Activated CD8-positive, alpha-beta memory T cell treated with anti-CD3 and anti-CD28 coated beads for 4 hours (primary cell): ENCODE measurements at places on chromosomes 3 and 15.

DNA sequence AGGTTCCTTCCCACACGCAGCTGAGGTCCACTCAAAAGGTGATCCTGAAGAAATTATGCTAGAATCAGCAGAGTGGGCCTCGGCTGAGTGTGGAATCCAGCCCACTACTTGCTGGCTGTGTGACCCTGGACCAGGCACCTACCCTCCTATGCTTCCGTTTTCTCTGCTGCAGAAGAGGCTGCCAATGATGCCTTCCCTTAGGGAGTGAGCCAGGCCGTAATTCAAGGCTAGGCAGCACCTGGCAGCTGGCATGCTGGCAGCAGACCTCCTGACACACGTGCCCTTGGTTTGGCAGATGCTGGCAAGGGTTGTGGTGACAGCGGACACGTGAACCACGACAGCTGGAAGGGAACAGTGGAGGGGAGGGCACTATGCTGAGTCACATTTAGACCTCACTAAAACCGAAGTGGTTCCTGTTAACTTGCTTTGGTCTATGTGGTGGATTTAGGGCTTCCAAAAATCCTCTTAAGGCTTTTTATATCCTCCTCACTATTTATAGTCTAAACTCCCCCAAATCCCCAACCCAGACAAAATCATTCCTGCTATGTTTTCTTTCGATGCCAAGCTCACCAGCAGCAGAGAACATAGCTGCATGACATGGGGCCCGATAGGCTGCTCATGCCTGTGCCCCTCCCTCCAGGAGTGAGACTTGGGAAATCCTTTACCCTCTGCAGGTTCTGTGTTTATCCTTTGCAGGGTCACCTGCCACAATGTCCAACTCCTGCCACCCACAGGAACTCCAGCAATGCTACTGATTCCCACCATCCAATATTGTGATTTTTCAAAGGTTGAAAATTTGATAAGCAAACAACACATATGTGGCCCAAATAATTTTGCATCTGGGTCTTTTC is 10.6 kb upstream of the PCSK6 start:
- no peak for DNase-seq

GRCh38 chr3:194386066-194386465 is 13.0 kb downstream of the GP5 start:
- no peak for DNase-seq

GRCh38 chr3:197750396-197750831 is 731 bp downstream of the FYTTD1 start:
- no peak for DNase-seq

GRCh38 chr3:160196511-160197104 is 28.6 kb upstream of the C3orf80 start:
- no peak for DNase-seq

- no peak for DNase-seq
These were observed 29.8 kb upstream of the APOD start for GRCh38 chr3:195613468-195614069.

- no peak for DNase-seq
These were observed 40.4 kb upstream of the VEPH1 start for GRCh38 chr3:157543501-157544035.

DNA sequence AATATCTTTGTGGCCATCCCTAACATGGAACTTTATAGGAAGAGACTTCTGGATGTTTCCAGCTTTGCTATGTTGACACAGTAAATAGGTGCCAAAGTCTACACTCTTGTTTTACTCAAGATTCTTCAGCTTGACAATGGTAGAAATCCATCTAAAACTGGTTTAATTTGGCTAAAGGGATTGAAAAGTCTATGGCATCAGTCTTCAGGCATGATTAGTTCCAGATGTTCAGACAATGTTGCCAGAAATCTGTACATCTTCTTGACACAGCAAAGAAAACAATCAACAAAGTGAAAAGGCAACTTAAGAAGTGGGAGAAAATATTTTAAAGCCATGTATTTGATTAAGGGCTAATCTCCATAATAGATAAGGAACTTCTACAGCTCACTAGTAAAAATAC is 130.5 kb downstream of the LRRC3B start:
- DNase-seq: no peak

DNA sequence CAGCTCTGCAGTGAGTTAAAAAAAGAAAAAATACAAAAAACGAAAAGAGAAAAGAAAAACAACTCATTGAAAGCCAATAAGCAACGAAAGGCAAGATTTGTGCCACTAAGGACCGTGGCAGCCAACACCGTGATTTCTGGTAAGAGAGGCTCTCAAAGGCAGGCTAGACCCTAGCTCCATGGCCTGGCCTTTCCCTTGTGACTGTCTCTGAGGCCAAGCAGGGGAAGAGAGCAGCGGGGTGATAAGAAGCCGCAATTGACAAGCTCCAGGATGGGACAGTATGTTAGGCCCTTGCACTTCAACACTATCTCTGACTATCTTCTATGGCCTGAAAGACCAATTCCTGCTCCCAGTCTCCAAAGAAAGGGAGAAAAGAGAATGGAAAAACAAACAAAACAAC is 12.4 kb downstream of the APOD start:
- no peak for DNase-seq

- no peak for DNase-seq
These were observed 148.4 kb downstream of the B3GALNT1 start for GRCh38 chr3:160956785-160957184.

- no peak for DNase-seq
These were observed 59.9 kb upstream of the RASGRP1 start for GRCh38 chr15:38624244-38625205.

DNA sequence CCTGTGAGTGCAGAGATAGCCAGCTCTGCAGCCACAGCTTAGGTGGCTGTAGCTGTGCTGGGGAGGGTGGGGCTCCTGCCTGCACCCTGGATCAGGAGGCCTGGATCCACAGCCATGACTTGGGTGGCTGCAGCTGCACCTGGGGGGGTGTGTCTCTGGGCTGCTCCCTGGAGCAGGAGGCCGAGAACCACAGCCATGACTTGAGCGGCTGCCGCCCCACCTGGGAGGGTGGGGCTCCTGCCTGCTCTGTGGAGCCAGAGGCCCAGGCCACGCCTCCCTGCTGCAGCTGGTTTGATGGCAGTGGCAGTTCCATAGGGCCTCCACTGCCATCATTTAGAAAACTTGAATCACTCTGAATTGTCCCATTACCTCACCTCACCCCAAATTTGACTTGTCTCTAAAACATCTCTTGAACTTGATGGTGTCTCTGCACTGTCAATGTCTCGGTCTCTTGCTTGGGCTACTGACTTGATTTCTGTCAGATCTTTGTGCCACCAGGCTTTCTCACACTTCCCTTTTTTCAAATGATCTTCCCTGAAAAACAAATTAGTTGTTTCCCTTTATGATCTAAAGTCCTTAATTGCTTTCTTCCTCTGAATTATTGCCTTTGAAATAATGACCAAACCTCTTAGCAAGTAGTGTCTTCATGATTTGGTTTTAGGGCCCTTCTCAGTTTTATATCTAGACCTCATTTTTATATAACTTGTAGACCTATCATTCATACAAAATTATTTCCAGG is 313.2 kb upstream of the MME start:
- DNase-seq: no peak

DNA sequence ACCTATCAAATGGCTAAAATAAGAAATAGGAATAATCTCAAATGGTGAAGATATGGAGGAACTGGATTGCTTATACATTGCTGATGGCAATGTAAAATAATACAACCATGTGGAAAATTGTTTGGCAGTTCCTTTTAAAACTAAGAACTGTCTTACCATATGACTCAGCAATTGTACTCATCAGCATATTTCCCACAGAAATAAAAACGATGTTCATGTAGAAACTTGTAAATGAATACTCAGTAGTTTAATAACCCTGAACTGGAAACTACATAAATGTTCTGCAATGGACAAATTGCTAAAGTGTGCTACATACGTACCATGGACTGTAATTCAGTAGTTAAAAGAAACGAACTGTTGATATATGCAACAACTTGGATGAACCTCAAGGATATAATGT is 253.9 kb upstream of the RBMS3 start:
- DNase-seq: no peak

- DNase-seq: no peak
These were observed 22.3 kb upstream of the IL1RAP start for GRCh38 chr3:190491533-190492054.

DNA sequence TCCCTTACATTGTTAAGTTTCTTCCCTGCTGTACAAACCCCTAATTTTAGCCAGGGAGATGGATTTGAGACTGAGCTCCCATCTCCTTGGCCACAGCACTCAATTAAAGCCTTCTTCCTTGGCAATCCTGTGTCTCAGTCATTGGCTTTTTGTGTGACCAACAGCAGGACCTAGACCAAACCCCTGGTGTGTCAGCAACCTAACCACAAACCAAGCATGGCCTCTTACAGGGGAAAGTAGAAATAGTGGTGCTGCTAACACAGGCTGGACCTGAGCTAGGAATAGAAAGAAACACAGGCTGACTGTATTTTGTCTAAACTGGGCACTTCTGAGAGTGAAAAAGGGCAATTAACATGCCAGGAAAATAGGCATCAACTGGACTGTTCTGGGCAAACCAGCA is 37.9 kb downstream of the PPCDC start:
- DNase-seq: no peak

GRCh38 chr15:98431171-98431570 is 217.2 kb upstream of the IGF1R start:
- no peak for DNase-seq

DNA sequence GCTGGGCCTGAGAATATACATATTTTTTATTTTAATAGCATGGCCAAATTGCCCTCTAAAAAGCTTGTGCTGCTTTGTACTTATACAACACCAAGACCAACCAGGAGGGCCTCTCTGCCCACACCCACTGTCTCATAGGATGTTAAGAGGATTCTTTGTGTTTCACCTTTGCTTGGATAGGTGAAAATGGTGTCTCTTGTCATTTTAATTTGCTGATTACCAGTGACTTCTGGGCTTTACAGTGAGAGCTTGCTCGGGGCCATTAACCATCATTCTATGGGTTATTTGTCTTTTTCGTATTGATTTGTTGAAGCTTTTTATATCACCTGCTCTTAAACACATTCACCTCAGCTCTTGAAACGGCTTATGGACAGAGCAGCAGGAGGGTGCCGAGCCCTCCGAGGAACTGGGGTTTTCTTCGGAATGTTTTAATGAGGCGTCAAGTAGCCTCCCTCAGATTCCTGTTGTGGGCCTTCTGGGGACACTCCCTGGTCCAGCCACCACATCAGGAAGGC is 10.5 kb downstream of the PTH1R start:
- no peak for DNase-seq

GRCh38 chr15:84822653-84823281 is 5.6 kb downstream of the ALPK3 start:
- no peak for DNase-seq

DNA sequence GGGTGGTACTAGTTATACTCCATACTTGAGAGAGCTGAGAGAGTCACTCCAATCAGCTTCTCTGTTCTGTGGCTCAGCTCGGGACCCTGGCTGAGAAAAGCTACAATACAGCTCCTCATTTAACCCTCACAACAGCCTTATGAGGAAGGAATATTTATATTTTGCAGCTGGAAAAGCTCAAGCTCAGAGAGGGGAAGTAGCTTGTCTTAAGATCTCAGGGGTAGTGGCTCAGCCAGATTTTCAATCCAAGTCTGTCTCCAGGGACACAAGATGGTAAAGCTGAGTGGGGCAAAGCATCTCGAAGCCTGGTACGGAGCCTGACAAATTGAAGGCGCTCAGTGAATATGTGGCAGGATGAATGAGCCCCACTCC is 14.8 kb downstream of the SCAMP2 start:
- no peak for DNase-seq

DNA sequence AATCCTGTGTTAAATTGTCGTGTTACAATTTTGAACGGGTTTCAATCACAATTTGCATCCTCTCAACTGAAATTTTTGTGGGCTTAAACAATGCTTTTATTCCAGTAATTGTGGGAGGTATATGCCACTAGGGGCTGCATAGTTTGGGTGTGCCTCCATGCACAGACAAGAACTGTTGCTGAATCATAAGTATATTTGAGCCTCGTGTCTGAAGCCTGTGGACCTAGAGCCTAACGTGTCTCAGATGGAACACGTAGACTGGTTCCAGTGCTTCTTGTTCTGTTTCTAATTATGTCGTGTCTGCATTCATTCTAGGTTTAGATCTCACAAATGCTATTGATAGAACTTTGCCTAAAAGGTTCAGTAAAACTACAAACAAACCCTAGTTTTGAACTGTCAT is 363.4 kb downstream of the RBMS3 start:
- DNase-seq: no peak

DNA sequence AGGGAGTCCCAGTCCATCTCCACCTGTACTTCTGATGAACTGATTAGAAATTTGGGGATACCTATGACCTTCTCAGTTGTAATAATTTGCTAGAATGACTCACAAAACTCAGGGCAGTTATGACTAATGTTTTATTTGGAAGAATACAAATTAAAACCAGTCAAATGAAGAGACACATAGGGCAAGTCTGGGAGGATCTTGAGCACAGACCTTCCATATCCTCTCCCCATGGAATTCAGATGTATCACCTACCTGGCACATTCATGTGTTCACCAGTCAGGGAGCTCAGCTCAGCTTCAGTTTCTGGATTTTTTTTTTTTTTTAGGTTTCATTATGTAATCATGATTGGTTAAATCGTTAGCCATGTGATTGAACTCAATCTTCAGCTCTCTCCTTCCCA is 247.7 kb downstream of the VGLL3 start:
- no peak for DNase-seq

DNA sequence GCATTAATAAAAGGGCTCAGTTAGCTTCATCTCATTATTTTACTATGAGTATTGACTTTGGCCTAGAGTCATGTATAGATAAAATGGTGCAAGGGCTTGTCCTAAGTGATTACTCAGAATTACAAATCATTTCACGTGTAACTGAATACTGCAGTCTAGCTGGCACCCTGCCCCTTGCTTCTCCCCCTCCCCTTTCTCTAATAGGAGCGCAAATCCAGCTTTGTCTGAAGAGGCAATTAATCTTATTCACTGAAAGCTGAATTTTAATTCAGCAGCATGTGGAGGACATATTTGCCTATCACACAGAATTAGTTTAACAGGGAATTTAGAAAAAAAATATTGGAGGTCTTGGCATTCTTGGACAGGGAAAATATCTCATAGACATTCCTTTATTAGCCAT is 412.1 kb upstream of the DPH6 start:
- no peak for DNase-seq

GRCh38 chr15:67805008-67805665 is 20.2 kb upstream of the SKOR1 start:
- no peak for DNase-seq

- no peak for DNase-seq
These were observed 20.1 kb downstream of the USP13 start for GRCh38 chr3:179672918-179673317.

- DNase-seq: no peak
These were observed 380.3 kb upstream of the THBS1 start for GRCh38 chr15:39200586-39200985.

DNA sequence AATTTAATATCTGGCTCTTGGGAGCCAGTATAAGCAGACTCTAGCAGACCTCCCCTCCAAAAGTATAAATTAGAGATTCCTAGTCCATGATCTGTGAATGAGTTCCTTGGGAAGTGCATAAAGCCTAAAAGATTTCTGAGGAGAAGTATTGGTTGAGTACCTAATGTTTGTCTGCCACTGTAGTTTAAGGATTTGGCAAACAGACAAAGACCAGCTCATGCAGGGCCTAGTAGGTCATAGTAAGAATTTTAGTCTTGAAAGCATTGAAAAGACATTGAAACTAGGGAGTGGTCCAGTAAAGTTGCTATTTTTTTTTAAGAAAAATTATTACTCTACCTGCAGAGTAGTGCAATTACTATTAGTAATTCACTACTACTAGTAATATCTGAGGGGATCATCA is 67.5 kb downstream of the SPRED1 start:
- DNase-seq: no peak

- no peak for DNase-seq
These were observed 19.2 kb upstream of the SMAD6 start for GRCh38 chr15:66682865-66683264.

GRCh38 chr15:59111251-59111650 is 6.3 kb downstream of the CCNB2 start:
- no peak for DNase-seq
